Activated naive CD8-positive, alpha-beta T cell treated with anti-CD3 and anti-CD28 coated beads for 36 hours (primary cell): ENCODE measurements at places on chromosomes 1 and 21.

DNA sequence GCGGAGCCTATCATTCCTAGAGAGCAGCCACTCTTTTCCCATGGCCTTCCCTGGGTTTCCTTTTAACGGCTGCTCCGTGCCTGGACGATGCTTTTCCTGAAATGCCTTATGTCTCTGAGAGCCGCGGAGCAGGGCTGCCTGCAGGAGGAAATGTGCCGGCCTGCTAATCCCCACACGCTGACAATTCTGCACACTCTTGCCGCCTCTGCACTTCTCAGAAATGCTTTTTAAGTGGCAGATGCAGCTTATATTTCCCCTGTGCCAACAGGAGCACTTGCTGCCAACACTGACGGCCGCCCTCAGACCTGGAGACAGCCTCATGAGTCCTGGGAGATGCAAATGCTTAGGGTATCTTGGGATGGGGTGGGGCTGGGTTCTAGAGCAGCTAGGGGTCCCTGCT lies 253.2 kb downstream of the GRIK3 start:
- peaks cover 5% of the 10 kb centered on the region for H3K27me3 ChIP-seq
- H3K4me3 ChIP-seq = no peak overlapping the region
- no peaks in the 10 kb centered on the region for H3K36me3 ChIP-seq
- no peaks in the 10 kb centered on the region for H3K4me1 ChIP-seq

GRCh38 chr1:92797297-92797696 lies 12.4 kb upstream of the EVI5 start:
- no peaks in the 10 kb centered on the region for H3K4me1 ChIP-seq
- H3K36me3 ChIP-seq = no peaks in the 10 kb centered on the region
- no peak overlapping the region for H3K4me3 ChIP-seq
- peaks cover 30% of the 10 kb centered on the region for H3K27me3 ChIP-seq
- no peak overlapping the region for H3K27ac ChIP-seq
- DNase-seq = no peak

GRCh38 chr1:58548371-58548770 lies 1.8 kb upstream of the OMA1 start:
- peaks cover 21% of the 10 kb centered on the region for H3K4me1 ChIP-seq
- H3K4me3 ChIP-seq = no peak overlapping the region
- H3K27ac ChIP-seq = no peak overlapping the region
- H3K27me3 ChIP-seq = no peaks in the 10 kb centered on the region

- H3K4me3 ChIP-seq = no peak overlapping the region
- peaks cover 41% of the 10 kb centered on the region for H3K36me3 ChIP-seq
- H3K27me3 ChIP-seq = no peaks in the 10 kb centered on the region
- H3K27ac ChIP-seq = no peak overlapping the region
Observed at GRCh38 chr1:30990591-30990990, 74.9 kb downstream of the PUM1 start.

DNA sequence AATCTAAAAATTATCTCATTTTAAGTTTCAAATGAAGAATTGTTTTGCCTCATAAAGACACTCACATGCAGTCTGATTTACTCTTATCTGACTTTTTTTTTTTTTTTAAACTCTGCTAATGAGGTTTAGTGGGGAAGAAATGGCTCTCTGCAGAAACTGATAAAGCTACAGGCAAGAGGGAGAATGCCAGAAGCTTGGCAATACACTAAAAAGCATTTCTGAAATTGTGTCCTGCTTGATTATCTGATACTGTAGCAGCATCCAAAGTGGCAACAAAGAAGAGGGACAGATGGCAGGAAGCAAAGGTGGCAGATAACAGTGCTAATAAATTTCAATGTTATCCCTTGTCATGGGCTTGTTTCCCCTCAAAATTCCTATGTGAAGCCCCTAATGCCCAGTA lies 1744.9 kb downstream of the NCAM2 start:
- no peaks in the 10 kb centered on the region for H3K27me3 ChIP-seq
- H3K4me3 ChIP-seq = no peak overlapping the region
- H3K36me3 ChIP-seq = no peaks in the 10 kb centered on the region
- DNase-seq = no peak
- no peaks in the 10 kb centered on the region for H3K4me1 ChIP-seq

- no peak overlapping the region for H3K4me3 ChIP-seq
- no peak for DNase-seq
- peaks cover 9% of the 10 kb centered on the region for H3K4me1 ChIP-seq
Observed at GRCh38 chr21:32800056-32800455, 28.5 kb upstream of the PAXBP1 start.

GRCh38 chr1:41537788-41538351 lies 53.4 kb upstream of the EDN2 start:
- no peaks in the 10 kb centered on the region for H3K27me3 ChIP-seq
- H3K4me3 ChIP-seq = no peak overlapping the region
- peaks cover 2% of the 10 kb centered on the region for H3K4me1 ChIP-seq

- no peaks in the 10 kb centered on the region for H3K36me3 ChIP-seq
- DNase-seq = no peak
- H3K27ac ChIP-seq = no peak overlapping the region
Observed at GRCh38 chr1:107439567-107439966, 298.7 kb downstream of the NTNG1 start.
